ENCODE measurements at places on chromosomes 1 and 21. TPM values are rescaled to one million over a fixed set of nuclear protein-coding genes. Genes with fewer than 3 reads are reported as not detected.

DNA sequence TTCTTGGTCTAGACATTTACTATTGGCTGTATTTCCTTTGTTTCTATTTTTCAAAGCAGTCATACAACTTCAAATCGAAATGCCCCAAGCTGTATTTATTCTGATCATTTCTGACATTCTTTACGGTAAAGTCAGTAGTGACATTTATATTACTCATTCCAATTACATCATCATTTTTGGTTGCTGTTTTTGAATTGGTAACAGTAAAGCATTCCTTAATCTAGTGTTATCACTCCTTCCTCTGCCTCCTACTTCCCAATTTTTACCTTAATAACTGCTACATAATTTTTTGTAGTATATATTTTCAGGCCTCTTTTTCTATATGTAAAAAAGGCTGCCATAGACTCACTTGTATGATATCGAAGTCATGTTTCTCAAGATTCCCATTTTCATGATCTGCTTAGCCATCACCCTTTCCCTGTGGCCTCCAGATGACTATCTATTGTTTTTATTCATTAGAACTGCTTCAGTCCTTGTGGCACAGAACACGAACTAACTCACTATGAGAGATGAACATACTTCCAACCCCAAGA lies 167.2 kb downstream of the RUNX1 start:
- no peak for DNase-seq

DNA sequence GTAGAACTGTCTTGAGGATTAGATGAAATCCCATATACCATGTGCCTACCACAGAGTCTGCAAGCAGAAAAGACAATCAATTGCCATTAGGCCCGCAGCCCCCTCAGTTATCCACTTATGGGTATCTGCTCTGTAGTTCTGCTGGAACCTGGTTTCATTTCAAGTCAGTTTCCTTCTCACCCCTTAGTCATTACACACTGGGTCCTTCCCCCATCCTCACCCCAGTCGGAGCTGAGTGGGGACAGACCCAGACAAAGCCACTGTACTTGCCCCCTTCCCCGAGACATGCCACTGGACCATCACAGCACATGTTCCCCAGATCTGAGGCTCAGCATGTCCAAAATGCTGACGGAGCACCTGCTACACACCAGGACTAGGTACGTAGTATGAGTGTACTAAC lies 21.2 kb downstream of the PGLYRP3 start:
- DNase-seq, result no peak

- no peak for DNase-seq
These were observed 44.7 kb upstream of the ZNF644 start for GRCh38 chr1:91066538-91066937.

- no peak for DNase-seq
These were observed 70.8 kb downstream of the ZNF648 start for GRCh38 chr1:181990728-181991127.

GRCh38 chr1:154759196-154759595 lies 110.9 kb downstream of the KCNN3 start:
- no peak for DNase-seq

DNA sequence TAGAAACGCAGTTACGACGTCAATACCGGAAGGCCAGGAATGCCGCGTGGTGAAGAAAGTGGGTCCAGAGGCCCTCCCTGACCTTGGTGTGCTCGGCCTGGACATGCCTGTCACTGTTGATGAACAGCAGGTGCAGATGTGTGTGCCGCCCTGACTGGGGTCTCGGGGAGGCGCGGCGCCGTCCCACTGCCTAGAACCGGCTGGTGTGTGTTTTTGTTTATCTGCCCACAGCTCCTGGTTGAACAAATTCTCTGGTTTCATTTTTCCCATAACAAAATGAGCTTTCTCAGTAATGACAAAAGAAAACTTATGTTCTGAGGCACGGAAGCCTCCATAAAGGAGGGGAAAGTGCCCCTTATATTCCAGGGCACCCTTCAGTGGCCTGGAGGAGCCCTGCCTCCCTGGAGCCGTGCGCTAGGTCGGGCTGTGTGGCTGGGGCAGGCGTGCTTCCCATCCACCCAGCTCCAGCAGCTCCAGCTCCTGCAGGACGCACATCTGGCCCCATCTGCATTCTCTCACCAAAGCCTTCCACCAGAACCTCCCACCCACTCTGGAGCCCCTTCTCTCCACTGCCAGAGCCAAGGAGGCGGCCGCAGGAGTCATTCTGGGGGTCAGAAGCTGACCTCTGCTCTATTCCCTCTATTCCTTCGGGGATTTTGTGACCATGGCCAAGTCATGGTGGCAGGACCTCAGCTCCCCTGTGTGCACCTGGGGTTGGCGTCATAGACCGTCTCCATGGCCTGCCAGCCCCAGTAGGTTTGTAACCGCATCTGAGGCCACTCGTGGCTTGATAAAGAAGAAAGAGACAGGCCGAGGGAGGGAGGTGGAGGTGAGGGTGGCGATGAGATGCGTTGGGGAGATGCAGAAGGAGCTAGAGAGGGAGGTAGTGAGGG lies 20.1 kb upstream of the COL18A1 start:
- no peak for DNase-seq

DNA sequence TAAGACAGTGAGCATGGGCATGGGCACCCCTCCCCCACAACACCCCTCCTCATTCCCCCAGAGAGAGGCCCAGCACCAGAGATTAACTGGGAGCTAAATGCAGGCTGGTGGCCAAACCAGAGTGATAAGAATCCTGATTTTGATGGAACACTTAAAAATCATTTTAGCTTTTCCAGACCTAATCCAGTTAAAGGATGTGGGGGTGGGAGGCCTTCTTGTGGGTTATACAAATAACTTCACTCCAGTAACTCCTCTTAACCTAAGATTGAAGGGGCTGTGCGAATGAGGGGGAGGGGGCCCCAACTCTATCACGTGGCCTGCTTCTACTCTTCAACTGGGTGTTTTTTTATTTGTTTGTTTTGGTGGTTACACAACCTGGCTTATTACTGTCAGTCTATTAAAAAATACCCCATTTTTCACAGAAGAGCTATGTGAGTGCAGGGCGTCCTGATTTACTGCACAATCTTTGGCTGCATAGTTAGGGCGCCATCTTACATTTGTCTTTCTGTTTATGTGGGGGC lies 398.1 kb upstream of the LYPLAL1 start:
- DNase-seq, result no peak

- no peak for DNase-seq
These were observed 1814.0 kb downstream of the PLA2G4A start for GRCh38 chr1:188642704-188643103.

GRCh38 chr1:117616356-117616755 lies 10.5 kb downstream of the TENT5C start:
- no peak for DNase-seq

DNA sequence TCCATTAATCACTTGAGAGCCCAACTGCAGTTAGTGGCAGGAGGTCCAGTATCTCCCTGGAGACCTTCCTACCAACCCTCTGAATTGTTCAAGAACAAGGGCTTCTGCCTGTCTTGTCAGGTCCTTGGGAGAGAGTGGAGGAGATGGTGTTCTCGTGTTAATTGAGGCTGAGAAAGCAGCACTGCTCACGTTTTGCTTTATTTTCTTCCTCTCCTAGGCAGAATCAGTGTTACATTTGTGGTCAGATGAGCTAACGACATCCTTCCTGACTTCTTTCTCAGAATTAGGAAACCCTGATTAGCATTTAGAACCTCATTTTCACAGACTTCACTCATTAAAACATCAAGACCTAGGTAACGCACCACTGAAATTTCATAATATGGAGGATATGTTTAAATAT lies 26.4 kb upstream of the LRIG2 start:
- DNase-seq, result no peak

DNA sequence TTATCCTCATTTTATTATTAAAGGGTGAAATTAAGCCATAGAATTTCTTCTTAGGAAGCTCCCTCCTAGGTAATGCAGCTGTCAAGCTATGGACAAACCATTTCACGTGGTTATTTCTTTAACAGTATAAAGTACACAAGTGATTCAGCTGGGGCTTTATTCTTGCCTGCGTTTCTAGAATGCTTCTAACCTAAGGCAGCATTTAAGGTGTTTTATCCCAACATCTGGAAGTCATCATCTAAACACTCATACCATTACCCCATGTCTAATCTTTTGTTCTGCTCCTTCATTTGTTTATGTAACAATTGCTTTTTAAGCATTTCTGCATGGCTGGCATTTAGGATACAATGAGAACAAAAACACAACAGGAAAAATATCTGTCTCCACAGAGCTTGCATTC lies 829.2 kb upstream of the ADAMTS5 start:
- no peak for DNase-seq

- no peak for DNase-seq
These were observed 11.9 kb downstream of the FGGY start for GRCh38 chr1:59308839-59309238.

GRCh38 chr1:31507676-31508530 lies 68.4 kb upstream of the TINAGL1 start:
- DNase-seq, result no peak

The TNFAIP8L2 gene
- 1.2 TPM for polyA plus RNA-seq

The LEFTY2 gene
- 1.0 TPM for polyA plus RNA-seq

The TCHHL1 gene
- polyA plus RNA-seq, result not detected

The SPRR4 gene
- not detected for polyA plus RNA-seq

The GBP7 gene
- polyA plus RNA-seq, result not detected

The SPAG17 gene
- polyA plus RNA-seq, result 5.9 TPM

The TTLL10 gene
- 0.29 TPM for polyA plus RNA-seq

The MROH7 gene
- polyA plus RNA-seq, result 4.0 TPM

The ANGPTL1 gene
- polyA plus RNA-seq, result 8.7 TPM

The CENPF gene
- 119 TPM for polyA plus RNA-seq
